ENCODE measurements at places on chromosomes 12 and 14.

DNA sequence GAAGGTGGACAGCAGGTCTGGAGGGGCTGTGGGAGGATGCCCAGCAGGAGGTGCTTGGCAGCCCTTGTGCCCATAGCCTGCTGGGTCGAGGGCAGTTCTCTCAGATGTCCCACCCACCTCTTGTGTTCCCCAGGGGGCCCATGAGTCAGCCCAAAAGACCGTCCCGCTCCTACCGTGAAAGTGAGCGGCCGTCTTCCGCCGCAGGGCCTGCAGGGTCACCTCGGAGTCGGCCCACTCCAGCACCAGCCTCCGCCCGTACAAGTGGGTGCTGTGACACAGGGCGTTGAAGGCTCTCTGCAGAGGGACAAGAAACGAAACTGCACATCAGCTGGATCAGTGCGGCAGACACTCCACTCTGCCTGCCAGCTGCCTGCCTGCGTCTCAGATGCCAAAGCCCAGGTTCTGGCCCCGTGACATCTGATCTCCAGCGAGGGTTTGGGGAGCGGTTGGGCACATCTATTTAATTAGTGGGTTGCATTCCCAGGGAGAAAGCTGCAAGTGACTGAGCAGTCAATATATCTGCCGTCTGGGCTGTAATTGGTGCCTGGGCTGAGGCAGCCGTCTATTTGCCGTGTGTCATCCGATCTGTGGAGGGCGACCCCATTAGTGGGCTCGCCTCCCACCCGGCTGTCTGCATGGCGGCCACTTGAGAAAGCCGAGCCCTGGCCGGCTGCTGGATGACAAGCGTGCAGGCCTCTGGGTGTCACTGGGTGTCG is 121.5 kb downstream of the RBM19 start:
- no peak for DNase-seq

- DNase-seq: no peak
Observed at GRCh38 chr12:19144287-19144686, 14.8 kb downstream of the PLEKHA5 start.

- no peak for DNase-seq
Observed at GRCh38 chr12:106127338-106128126, 11.2 kb downstream of the NUAK1 start.

- no peak for DNase-seq
Observed at GRCh38 chr12:27213830-27214787, 30.0 kb upstream of the STK38L start.

GRCh38 chr14:75449036-75449435 is 21.2 kb downstream of the JDP2 start:
- DNase-seq: no peak
